ENCODE measurements at places on chromosomes 1 and 21. TPM values are rescaled to one million over a fixed set of nuclear protein-coding genes. Genes with fewer than 3 reads are reported as not detected.

The PDZK1IP1 gene
- not detected for total RNA-seq

The CYB5RL gene
- total RNA-seq: 2.3 TPM

The APCS gene
- total RNA-seq: not detected

The RHD gene
- total RNA-seq: not detected

The NID1 gene
- 295 TPM for total RNA-seq

The GJA5 gene
- not detected for total RNA-seq

The PTPRF gene
- 32.4 TPM for total RNA-seq

The AMY1B gene
- total RNA-seq: not detected

The FLG2 gene
- total RNA-seq: not detected

The TNFSF18 gene
- 0.86 TPM for total RNA-seq

The LRRC3 gene
- 0.29 TPM for total RNA-seq

The PADI4 gene
- not detected for total RNA-seq

The MRAP gene
- not detected for total RNA-seq

The KDF1 gene
- 0.58 TPM for total RNA-seq

The LACTBL1 gene
- total RNA-seq: not detected

The F3 gene
- total RNA-seq: 26.9 TPM

The FABP3 gene
- total RNA-seq: 126 TPM

The SPRR2E gene
- not detected for total RNA-seq

The BMP8A gene
- 1.2 TPM for total RNA-seq
